Activated CD4-positive, alpha-beta T cell treated with anti-CD3 and anti-CD28 coated beads, Interleukin-2, amount 10 ng/mL, durations not matched to agents 7 days and 5 days (primary cell): ENCODE measurements at places on chromosomes 6 and 20. TPM values are rescaled to one million over a fixed set of nuclear protein-coding genes. Genes with fewer than 3 reads are reported as not detected.
A peak's percentile ranks its signal among the peaks of the same experiment; 100 is the strongest.

DNA sequence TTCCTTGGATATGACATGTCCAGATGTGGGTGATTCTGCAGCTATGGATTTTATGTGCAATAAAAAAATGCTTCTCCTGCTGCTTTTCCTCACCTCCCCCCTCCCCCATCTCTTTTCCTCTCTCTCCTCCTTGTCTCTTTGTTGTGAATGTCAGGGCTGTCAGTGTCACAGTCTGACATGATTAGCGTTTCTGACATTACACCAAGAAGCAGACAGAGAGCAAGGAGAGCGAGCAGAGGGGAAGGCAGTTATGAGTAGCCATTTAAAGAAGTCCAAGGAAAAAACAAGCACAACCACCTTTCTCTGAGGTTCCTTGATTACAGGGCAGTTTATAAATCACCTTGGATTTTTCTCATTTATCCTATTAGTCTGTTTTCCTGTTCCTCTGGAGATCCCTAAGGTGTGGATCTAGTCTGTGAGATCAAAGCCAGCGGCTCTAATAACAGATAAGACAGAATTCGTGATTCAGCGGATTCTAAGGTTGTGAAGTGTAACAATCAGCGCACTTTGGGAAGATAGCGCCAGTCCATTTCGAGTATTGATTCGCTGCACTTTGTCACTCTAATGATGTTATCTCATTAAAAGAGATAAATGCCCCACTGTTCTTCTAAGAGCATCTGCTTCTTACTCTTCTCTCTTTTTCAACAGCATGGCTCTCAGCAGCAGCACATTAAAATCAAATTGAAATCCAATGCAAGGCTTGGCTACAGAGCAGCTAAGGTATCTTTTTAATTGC lies 101.4 kb downstream of the BACH2 start:
- no peak for DNase-seq

DNA sequence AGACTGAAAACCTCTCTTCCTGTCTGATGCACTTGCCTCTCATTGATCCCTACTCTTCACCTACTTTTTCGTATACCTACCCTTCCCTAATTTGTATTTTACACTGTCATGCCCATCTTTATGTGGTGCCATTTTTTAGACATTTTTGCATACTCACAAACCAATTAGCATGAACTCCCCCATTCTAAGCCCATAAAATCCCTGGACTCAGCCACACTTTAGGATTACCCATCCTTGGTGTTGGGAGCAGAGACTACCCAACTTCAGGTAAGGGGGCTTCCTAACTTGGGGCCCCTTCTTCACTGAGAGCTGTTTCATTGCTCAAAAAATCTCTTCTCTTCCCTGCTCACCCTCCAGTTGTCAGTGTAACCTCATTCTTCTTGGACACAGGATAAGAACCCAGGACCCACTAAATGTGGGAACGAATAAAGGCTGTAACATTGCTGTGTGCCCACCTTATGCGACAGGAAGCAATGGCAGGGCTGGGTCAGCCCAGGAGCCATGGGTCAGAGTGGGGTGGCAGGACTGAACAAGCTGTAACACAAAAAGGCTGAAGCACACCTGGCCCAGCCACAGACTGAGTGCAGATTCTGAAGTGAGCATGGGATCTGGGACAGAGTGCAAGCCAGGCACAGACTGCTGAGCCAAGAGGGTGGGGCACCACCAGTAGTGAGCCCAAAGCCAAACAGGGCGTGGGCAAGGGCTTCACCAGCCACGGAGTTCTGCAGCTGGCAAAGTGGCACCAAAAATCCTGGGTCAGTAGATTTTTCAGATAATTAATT lies 789.1 kb upstream of the HS3ST5 start:
- no peak for DNase-seq

- DNase-seq = no peak
Observed at GRCh38 chr20:33516882-33517281, 27.0 kb downstream of the CBFA2T2 start.

DNA sequence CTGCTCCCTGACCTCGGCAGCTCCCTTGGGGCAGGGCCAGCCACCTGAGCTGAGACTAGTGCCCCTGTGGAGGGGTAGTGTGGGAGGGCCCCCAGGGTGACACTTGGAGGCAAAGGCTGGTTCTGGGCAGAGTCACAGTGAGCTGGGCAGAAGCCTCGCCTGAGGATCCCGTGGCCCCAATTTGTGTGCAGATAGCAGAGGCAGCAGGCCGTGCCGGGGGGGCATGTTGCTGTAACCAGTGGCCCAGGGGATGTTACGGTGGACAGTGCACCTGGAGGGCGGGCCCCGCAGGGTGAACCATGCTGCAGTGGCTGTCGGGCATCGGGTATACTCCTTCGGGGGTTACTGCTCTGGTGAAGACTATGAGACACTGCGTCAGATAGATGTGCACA lies 2.9 kb downstream of the KLHDC3 start:
- no peak for DNase-seq

DNA sequence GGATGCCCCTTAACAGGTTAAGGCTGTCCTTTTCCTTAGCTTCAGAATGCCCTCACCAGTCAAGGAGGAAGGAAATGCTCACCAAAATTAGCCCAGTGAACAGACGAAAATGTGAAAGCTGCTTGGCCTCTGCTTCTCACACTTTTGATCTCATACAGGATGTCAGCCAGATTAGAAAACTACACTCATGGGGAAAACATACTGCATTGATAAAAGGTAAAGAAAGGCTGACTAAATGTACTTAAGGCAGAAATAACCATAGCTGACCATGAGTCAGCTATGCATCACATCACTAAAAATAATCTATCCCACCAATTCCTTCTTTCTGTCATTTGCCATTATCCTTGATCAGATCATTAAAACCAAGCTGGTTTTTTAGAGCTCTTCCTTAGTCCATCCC lies 198.4 kb upstream of the TENT5A start:
- DNase-seq = no peak

DNA sequence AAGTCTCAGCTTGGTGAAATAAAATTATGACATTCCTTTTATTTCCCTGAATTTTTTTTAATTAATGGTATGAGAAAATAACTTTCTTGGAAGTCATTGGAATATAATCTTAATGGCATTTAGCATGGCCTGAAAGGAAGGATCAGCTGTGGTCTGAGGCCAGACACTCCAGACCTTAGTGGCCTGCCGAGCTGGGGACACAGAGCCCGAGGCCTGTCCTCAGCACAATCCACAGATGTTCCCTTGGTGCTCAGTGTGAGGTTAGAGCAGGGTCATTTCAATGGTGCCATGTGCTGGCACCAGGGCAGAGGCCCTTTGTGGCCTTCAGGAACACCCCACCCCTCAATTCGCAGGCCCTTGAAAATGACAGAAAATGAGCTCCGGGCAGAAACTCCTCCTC lies 120.6 kb downstream of the ADGB start:
- DNase-seq = no peak

- DNase-seq = no peak
Observed at GRCh38 chr6:65098349-65098748, 608.7 kb downstream of the EYS start.

DNA sequence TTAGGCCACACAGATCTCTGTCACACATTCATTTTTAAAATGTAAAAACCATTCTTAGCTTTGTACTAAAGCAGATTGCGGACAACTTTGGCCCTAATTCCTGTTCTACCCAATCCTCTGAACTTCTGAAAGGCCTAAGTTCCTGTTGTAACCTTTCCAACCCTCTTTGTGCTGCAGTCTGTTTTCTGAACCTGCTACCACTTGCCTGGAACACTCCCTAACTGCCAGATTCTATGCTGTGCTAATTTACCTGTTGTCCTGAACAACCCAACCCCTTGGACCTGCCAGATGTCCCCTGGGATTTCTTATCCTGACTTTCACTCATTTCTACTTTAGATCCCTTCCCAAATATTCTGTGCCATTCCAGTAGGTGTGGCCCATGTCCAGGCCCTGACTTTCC lies 398.7 kb downstream of the ZFAND3 start:
- no peak for DNase-seq

DNA sequence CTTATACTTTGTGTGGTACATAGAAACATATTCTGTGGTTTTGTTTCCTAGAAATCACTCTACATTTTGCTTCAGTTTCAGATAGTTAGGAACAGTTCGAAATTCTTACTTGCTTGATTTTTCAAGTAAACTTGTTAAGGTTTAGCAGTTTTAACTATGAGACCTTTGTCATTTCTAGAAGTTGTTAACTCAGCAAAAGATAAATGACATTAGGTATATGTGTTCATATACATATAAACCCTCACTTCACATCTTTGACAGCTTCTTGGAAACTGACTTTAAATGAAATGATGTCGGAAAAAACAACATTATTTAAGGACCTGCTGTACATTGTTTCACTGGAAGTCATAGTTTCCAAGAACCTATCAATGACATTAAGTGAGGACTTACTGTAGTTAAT lies 96.2 kb downstream of the FIG4 start:
- DNase-seq = no peak

DNA sequence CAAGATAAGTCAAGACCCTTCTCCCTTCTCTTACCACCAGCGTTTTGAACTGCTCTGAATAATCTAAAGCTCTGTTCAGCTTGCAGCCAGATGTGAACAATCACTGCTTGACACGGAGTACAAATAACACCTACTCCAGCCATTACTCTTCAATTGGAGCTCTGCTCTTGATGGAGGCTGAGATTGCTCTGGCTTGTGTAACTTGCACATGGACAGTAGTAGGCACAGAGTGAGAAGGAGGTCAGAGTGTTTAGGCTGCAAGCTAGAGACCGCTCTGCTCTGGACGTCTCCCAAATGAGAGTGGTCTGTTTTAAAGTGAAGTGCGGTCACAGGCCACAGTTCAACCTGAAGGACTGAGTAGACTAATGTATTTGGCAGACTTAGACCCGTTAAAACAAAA lies 158.3 kb downstream of the HDGFL1 start:
- DNase-seq = no peak

DNA sequence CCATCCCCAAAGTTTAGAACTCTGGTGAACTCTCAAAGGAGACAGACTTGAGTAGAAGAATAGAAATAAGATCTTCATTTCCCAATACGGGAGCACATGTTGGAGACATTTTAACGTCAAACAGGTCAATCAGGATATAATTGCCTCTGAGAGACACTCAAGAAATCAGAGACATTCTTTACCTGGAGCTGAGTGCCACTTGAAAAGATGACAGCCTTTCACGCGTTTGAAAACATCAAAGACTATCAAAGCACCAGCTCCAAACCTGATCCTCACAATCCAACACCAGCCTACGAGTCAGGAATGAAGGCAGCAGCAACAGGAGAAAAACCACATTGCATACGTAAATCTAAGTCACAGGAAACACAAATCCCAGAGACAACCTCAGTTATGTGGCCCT lies 571.5 kb upstream of the CDH4 start:
- no peak for DNase-seq

DNA sequence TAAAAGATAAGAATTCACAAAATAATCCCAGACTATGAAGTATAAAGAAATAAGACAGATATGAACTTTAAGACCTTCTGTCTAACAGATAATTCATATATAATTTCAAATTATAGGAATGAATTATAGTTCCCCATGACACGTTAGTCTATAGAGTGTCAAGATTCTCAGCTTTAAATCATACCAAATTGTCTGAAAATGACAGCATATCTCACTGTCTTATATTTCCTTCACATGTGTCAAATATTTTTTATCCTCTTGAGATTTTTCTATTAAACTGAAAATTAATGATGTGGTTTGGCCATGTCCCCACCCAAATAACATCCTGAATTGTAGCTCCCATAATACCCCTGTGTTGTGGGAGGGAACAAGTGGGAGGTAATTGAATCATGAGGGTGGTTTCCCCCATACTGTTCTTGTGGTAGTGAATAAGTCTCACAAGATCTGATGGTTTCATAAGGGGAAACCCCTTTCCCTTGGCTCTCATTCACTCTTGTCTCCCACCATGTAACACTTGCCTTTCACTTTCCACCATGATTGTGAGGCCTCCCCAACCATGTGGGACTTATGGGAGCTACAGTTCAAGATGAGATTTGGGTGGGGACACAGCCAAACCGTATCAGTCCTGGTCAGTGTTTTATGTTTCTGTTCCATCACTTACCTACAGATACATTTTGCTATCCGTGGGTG lies 825.3 kb upstream of the GJE1 start:
- no peak for DNase-seq

DNA sequence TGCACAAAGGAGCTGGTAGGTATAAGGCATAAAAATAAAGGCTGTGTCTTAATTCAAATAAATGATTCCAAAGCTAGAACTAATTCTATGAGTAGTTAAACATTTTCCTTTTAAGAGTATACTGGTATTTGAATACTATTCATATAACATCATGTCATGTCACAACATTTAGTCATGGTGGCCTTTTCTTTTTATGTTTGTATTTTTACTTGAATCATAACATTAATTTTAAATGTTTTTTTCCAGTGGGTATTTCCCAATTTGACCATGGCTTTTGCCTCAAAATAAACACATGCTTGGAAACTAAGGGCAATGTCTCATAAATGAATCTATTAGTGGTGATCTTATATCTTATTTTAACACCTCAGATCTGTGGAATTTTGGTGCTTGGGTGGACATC lies 177.1 kb downstream of the CD109 start:
- DNase-seq = no peak

DNA sequence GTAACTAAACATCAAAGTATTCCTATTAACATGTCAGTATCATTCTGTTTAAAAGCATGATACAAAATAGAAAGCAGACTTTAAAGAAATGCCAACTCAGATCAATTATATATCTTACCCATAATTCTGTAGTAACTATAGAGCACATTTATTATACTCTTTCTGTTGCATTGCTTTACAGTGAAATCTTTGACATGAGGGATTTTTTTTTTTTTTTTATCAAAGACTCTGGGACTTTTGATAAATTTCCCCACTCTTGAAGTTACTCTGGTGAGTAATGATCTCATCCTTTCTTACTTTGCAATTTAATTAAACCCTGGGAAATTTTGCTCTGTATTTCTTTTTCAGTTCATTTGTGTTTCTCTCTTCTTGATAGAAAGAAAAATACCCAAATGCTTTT lies 17.4 kb downstream of the ADGRF4 start:
- no peak for DNase-seq

DNA sequence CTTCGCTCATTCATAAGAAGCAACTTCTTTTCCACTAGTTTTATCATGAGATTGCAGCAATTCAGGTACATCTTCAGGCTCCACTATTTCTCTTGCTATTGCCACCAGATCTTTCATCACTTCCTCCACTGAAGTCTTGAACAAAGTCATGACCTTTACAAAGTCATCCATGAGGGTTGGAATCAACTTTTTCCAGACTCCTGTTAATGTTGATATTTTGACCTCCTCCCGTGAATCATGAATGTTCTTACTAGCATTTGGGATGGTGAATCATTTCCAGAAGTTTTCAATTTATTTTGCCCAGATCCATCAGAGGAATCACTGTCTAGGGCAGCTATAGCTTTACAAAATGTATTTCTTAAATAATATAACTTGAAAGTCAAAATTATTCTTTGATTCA lies 1.5 kb downstream of the CENPQ start:
- DNase-seq = no peak

GRCh38 chr6:38871741-38872568 lies 156.8 kb downstream of the DNAH8 start:
- DNase-seq = peak; percentile 66

The EEF1E1 gene
- total RNA-seq = 36.1 TPM

The TMEM74B gene
- total RNA-seq = 0.10 TPM

The AKAP12 gene
- total RNA-seq = 0.52 TPM

The POPDC3 gene
- total RNA-seq = not detected

The TMEM217 gene
- total RNA-seq = 0.92 TPM
